ENCODE measurements at places on chromosomes 2 and 18.
A peak's percentile ranks its signal among the peaks of the same experiment; 100 is the strongest.

- DNase-seq, result no peak
Observed at GRCh38 chr2:144320491-144320890, 199.4 kb downstream of the ZEB2 start.

- DNase-seq, result no peak
Observed at GRCh38 chr2:228703152-228703551, 521.7 kb upstream of the SPHKAP start.

DNA sequence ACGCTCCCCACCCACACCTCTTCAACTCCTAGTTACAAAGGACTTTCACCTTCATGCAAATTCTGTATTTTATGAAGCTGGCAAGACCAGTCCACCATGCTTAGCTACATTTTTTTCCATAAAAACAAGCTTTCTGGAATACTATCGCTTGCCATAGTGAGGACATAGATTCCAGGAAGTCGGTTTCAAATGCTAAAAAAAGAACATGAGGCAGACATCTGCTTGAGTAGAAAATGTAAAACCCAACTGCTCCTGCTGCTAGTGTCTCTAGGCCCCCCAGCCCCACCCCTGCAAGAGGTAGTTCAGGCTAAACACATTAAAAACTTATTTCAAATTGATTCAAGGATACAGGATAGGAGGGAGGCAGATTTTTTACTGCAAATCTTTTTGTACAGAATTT, 148.9 kb downstream of the SMAD2 start:
- no peak for DNase-seq

- DNase-seq, result no peak
Observed at GRCh38 chr2:2823061-2823753, 492.1 kb upstream of the MYT1L start.

DNA sequence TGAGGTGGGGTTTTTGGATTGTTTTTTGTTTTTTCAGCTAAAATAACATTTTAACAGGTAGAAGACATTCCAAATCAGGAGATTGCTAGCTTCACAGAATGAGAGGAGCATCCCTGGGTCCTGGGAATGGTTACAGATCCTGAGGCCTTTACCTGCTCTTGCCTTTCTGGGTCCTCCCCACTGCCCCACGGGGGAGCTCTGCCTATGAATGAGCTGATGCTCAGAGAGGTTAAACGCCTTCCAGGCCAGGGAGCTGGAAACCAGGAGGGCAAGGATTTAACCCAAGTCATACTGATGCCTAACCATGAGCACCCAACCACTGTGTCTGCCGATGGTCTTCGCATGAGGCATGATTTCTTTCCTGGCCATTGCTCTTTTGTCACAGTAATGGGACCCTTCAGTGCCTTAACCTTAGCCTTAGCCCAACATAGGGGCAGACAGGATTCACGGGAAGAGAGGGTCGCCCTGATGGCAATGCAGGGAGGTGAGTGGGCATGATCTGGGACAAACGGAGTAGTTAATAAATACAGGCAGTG, 16.1 kb downstream of the MOCOS start:
- no peak for DNase-seq

DNA sequence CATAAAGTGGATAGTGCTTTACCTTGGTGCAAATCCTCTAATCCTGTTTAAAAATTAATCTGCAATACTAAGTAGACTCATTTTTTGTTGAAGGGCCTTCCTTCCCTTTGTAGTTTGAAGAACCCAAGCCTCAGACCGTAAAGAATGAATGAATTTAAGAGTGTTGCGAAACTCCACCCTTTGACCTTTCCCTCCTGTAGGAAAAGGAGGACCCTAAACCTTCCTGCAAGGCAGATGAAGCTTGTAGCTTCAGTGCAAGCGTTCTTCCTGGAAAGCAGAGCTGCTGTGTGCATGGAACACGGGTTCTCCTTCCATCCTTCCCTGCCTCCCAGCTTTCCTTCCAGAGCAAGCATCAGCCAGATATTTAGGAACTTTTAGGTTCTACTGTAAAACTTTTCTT, 1.7 kb downstream of the IMPA2 start:
- no peak for DNase-seq

- no peak for DNase-seq
Observed at GRCh38 chr2:7523481-7524120, 606.4 kb downstream of the RNF144A start.

DNA sequence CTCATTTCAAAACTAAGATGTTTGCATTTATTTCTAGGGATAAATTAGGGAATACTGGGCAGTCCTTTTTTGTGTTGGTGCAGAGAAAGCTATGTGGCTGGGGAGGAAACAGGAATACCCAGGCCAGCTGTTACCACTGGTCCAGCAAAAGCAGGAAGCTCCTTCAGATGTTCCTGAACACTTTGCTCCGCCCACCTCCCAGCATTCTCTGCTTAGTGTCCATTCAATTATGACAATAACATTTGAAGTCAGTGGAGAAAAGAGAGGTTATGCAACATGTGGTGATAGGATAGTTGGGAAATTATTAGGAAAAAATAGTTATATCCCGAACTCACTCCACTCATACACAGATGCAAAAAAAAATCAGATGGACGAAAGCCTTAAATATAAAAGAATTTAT, 22.1 kb upstream of the ARPC2 start:
- DNase-seq, result no peak

- no peak for DNase-seq
Observed at GRCh38 chr2:25366629-25367028, 24.9 kb upstream of the DNMT3A start.

DNA sequence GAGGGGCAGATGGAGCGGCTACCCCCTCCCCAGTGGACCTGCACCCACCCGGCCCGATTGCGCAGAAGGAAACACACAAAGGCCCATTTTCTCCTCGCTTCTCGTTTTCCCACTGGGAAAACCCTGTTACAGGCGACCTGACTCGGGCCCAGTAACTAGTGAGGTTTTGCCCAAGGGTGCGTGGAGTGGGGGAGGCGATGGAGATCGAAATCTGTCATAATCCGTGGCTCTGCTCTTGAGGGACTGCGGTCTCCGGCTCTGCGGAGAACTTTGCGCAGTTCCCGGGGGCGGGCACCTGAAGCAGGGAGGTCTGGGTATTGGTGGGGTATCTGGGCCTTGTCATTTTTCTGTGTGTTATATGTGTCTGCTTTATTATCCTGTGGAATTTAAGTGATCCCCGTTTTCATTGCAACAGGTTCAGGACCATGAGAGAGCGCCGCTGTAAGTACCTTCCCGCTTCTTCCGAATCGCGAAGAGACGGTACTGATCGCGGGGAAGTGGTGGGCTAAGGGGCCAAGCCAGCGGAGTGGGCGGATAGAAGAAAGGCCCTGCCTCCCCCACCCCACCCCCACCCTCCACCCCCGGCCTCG, 4.0 kb upstream of the HOXD4 start:
- no peak for DNase-seq

GRCh38 chr2:165535471-165535870, 66.0 kb downstream of the CSRNP3 start:
- DNase-seq, result no peak

- no peak for DNase-seq
Observed at GRCh38 chr18:60200558-60200957, 172.0 kb downstream of the MC4R start.

- peak; percentile 91 for DNase-seq
Observed at GRCh38 chr2:54065411-54065810, 50.0 kb upstream of the ACYP2 start.

DNA sequence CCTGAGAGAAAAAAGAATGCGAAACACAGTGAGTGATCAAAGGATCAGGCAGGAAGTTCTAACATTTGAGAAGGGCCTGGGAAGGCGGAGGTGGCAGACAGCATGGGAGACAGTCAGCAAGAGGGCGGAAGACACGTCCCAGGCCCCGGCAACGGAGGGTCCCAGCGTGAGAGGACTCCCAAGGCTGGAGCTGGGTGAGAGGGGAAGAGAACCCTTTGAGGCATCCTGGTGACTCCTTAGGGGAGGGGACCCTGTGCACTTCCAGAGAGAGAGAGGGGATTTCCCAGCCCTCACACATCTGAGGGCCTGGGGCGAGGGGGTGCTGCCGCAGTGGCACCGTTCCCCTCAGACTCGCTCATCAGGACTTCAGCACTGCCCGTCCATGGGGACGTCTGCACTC, 133.4 kb downstream of the RTP5 start:
- DNase-seq, result no peak

GRCh38 chr2:7994397-7994951, 687.4 kb upstream of the ID2 start:
- DNase-seq, result no peak

DNA sequence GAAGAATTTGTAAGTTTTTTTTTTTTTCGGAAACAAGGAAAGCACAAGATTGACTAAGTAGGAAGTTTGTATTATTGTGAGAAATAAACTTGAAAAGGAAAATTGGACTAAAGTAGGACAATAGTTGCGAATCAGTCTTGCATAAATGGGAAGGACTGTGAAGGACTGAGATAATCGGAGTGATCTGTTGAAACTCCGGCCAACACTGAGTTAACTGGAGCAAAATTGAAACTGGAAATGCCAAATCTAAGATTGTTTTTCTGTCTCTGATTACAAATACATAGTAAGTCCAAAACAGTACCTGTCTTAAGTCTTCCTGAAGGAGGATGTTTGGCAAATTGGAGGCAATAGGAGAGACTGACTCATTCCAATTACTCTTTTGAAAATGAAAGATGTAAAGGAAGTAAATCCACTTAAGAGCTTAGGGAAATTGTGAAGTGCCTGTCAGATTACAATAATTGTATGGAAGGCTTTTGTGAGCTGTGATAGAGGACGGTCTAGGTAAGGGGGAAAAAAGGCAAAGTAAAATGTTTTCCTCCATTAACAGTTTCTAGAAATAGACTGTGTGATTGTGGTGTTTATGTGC, 204.9 kb upstream of the CYRIA start:
- DNase-seq, result peak; percentile 5

- DNase-seq, result no peak
Observed at GRCh38 chr2:10171006-10171800, 48.7 kb downstream of the RRM2 start.

DNA sequence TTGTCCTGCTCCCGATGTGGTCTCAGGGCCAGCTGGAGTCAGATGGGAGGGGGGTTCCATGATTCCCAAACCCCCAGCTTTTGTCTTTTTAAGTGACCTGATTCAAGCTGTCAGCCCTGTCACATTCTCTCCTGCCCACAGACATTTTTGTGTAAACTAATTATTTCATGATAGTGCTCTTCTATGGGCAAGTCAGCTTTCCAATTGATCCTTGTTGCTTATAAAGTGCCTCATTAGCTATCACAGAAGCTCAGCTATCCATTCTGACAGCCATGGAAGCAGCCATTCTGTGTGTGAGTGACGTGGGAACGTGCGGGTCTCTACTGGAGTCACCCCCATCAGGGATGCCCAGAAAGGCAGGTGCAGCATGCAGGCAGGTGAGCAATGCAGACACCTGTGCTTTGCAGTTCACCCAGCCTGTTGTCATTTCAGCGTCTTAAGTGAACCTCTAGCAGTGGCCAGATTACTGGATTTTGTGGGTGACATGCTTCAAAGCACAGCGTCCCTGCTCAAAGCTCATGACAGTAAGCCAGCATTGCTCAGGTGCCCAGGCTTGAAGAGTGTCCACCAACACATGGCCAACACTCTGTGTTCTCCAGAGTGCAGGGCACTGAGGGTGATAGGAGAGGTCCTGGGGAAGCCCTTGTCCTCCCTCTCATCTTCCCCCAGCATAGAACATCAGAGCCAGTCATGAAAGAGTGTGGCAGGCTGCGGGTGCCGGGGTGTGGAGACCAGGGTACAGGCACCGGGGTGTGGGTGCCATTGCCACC, 162.1 kb upstream of the SH3BP4 start:
- no peak for DNase-seq

DNA sequence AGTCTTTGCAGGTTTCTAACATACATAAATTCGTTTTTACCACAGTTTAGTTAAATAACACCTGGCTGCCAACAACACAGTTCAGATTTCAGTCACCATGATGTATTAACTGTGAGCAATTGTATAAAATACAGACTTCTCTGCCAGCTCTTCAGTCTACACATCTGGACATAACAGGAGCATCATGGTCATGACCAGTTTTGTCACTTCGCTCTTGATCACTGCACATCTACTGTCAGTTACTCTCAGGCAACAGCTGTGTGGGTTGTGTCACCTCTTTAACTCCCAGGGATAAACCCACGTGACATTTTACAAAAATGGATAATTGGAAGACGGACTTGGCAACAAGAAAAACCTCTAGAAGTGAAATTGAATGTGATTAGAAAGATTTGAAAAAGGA, 30.3 kb downstream of the CD8A start:
- no peak for DNase-seq

- DNase-seq, result peak; percentile 31
Observed at GRCh38 chr2:79004680-79005079, 20.8 kb upstream of the REG3G start.

DNA sequence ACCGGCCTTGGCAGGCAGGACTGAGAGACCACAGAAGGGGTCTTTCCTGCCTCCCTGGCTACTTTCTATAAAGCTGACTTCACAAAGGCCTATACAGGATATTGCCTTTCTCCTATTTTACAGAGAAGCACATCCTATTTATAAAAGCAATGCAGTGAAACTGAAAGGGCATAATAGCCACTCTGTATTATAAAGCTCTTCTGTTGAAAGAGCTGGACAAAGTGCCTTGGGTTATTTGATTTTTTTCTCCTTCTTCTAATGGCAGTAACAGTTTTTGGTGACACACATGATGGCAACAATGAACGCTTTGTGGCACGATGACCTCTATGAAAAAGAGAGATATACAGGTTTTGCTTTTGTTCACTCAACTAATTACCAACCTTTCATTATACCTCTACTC, 281.1 kb downstream of the ZNF516 start:
- no peak for DNase-seq

DNA sequence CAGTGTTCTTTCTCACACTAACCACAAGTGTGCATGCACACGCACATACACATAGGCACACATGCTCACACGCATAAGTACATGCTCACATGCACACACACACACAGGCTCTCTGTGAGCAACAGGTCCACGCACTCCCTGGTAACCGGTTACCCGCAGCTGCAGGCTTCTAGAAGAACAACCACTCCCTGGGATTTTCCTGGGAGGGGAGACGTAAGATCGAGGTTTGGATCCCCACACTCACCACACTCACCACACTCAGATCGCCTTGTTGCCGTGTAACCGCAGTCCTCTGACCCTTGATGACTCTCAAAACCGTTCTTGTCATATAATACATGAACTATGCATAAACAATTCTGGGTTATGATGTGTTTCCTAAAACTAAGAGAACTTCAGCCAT, 42.2 kb downstream of the TTC32 start:
- no peak for DNase-seq

DNA sequence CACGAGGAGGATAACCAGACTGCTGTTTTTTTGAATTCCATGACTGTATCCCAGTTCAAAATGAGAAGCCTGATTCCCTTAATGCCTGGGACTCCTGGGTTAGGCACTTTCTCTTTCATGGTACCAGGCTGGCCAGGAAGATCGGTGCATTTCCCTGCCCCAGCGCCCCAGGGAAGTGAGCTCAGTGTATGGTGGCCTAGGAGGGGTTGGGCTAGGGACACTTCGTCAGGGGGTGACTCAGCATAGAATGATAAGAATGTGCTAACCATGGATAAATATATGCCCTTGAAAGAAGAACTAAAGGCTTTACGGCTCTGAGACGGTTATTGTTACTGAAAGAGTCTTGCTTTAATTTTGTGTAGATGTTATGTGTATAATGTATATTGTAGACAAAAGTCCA, 27.5 kb upstream of the FAM237A start:
- no peak for DNase-seq

- no peak for DNase-seq
Observed at GRCh38 chr2:207274530-207275189, 108.9 kb upstream of the KLF7 start.

- DNase-seq, result no peak
Observed at GRCh38 chr2:74488643-74489481, 6.0 kb downstream of the TTC31 start.

Data from cerebellar cortex (tissue), 1 donor.